Fibroblast of skin of scalp (primary cell): ENCODE measurements at places on chromosomes 1 and 21.

DNA sequence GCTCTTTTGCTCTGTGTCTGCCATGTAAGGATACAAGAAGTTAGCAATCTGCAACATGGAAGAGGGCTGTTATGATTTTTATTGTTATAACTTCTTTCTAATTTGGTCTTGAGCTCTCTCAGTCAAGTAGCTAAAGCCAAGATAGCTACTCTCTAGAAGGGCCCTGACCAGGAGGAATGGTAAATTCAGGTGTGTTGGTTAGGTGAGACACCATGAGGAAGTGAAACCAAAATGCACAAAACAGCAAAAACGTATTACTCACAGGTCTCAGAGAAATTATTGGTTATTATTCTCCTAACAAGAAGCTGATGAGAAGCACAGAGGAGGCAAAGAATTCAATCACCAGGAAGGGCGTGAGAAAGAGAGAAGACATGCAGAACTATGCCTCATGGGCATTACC lies 51.8 kb upstream of the INSL5 start:
- DNase-seq, result no peak

- DNase-seq, result no peak
Measured at GRCh38 chr1:46659307-46659870, 8.8 kb downstream of the ATPAF1 start.

DNA sequence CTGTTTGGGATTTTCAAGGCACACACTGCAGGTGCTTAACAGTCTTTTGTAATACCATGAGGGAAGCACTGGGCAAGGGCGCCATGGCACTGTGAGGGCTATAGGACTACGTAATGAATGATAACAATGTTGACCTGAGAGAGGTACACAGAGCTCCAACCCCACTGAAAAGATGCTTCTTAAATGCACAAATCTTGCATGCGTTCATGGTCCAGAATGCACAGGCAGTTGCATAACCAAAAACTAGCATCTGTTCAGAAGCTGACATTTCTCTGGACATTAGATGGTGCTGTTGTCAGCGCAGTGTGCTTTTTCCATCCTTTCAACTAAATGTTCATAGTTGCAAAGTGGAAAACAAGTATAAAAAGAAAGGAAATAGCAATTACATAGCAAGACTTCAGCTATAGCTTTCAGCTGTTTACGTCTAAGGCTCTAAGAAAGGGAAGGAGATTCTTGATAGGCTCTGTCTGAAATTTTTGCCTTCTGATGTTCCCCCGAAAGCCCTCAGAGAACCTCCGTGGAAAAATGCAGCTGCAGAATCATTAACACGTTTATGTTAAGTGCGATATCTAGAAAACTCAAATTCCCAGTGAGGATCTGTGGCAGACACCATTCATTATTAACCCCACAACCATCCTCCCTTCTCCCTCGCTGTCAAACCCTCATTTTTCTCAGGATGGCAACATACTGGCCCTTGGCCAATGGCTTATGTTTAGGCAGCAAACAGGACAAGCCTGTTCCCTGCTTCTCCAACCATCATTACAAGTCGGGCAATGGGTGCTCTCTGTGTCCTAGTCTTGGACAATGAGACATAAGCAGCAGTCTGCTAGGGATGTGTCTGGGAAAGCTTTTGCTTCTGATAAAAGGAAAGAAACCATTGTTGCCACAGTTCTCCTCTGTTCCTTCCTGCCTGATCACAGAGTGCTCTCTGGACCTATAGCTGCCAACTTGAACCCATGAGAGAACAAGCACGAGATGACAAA lies 8.2 kb upstream of the TARBP1 start:
- DNase-seq, result peak; percentile 73

- DNase-seq, result no peak
Measured at GRCh38 chr1:107460035-107460434, 319.2 kb downstream of the NTNG1 start.

- no peak for DNase-seq
Measured at GRCh38 chr1:145886390-145886789, 724 bp upstream of the ANKRD35 start.

DNA sequence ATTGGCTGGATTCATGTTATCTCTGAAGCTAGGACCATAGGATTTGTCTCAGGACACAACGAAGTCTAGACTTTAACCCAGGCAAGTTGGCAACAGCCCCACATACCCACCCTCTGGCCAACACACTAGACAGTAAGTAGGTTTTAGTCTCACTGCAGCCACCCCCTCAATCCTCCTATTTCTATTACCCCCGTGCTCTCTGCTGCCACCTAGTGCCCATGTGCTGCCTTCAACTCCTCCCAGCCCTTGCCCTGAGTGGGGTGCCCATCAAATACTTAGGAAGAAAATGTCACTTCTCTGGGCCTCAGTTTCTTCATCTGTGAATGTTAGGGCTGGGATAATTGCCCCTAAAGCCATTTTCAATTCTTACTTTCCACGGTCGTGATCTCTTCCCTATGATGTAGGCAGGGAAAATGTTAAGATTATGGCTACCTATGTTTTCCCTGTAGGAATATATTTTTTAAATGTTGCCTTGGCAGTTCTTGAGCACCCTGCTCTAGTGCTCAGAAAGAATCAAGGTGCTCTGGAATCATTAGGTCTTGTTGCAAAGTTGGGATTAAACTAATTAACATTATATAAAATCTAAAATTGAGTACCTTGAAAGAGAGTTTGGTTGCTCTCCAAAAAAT lies 213.0 kb downstream of the LMX1A start:
- DNase-seq, result peak; percentile 5

DNA sequence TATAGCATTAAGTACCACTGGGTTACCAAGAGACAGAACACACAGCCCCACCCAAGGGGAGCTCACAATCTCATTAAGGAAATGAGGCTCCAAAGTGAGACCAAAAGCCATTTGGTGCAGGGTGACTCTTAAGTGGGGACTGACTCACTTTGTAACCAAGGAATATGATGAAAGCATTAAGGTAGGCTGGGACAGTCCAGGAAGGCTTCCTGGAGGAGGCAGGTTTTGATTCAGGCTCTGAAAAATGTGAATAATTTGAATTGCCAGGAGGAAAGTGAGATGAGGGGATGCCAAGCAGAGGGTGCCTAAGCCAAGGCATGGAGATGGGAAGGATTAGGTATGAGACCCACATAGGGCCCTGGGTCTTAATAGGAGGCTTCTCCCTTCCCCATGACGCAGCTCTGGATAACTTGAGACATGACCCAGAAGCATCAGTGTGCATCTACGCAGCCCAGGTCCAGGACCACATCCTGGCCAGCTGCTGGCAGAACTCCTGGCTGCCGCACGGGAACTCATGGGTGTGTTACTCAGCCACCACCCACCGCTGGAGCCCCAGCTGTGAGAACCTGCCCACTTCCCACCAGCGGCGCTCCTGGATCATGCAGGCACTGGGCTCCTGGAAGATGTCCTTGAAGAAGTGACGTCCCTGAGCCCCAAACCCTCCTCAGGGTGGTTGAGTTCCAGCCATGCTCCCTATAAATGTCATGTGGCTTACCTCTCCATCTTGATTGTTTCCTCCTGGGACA lies 5.9 kb upstream of the TTC4 start:
- no peak for DNase-seq

DNA sequence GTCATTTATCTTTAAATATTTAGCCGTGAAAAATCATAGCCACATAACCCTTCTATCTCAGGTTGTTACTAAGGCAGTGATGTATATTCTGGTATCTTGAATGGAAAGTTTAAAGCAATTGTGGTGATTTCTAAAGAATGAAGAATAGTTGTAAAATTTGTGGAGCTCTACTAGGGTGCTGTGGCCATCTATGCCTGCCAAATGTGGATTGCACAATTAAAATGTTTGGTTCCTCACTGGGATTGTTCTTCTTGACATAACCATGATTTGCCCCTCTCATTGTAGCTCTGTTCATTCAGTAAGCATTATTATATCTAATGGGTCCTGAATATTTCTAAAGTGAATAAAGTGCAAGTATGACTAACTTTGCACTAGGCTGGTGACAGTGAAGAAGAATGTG lies 50.1 kb downstream of the AK4 start:
- DNase-seq, result no peak

GRCh38 chr1:58585581-58586151 lies 8.6 kb upstream of the TACSTD2 start:
- peak; percentile 40 for DNase-seq

DNA sequence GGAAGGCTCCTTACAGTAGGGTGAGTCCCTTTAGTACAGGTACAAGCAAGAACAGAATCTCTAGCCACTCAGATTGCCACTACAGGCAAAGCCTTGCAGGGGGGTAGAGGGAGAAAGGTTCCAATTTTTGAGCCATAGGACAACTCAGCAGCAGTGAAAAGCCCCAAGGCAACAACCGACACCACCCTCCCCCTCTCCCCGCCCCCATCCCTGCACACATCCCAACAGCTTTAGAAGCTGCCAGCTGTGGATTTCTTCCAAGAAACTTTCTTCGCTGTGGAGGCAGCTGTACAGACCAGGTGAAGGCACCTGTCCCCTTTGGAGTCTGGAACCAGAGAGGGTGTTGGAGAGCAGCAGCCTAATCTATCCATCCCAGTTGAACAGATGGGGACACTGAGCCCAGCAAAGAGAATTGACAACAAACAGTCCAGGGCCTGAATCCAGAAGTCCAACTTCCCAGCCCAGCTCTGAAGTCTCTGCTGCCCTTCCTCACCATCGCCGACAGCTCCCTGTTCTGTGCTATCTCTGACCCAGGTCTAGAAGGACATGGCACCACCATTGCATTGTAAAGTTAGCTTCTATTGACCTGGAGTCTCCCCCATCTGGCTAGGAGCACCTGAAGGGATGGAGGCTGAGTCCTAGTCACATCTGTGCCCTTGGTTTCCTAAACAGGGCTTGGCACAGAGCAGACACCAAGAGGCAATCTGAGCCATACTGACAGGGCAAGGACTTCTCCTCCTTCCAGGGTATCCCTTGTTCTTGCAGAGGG lies 2.2 kb downstream of the TENT5B start:
- no peak for DNase-seq

DNA sequence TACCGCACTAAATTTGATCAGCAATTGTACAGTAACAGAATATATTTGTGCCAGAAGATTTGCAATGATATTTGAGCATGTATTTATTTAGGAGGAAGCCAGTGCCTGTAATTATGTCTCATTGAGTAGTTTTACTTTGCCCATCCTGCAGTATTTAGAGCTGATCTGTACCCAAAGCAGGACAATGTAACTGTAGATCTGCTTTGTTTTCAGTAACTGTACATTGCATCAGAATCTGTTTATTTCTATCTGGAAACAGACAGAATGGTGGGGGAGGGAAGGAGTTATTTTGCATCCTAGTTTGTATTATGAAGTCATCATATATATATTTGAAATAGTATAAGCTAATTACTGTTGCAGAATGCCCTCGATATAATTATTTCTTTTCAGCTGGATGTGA lies 36.2 kb upstream of the LRRC8C start:
- no peak for DNase-seq

DNA sequence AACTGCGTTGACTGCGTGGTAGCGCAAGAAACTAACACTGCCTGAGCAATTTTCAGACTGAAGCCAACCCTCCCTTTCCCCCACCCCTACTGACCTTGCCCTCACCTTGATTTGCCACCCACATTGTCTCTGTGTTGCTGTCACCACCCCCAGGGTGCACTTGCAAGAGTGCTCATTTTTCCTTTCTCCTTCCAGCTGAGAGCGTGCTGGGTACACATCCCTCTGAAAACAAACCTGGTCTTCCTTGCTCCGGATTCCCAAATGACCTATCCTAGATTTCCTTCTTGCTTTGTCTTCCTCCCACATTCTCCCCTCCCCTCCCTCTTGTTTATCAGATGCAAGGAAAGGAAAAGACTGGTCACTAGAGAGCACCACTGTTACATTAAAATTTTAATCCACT lies 24.2 kb downstream of the MPZ start:
- DNase-seq, result no peak

GRCh38 chr1:67675800-67676199 lies 9.2 kb upstream of the GADD45A start:
- DNase-seq, result peak; percentile 31

DNA sequence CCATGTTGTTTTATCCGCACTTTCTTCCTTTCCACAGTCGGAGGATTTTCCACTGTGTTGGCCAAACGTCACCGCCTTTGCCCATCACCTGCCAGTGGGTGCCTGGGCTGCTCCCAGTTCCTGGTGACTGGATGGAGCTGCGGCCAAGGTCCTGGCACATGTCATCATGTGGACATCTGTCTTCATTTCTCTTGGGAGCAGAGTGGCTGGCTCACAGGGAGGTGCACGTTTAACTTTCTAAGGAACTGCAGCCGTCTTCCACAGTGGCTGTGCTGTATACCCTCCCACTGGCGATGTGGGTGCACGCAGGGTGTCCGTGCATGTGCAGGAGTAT lies 19.5 kb upstream of the RNF223 start:
- DNase-seq, result no peak

- no peak for DNase-seq
Measured at GRCh38 chr1:48930011-48930410, 153.3 kb upstream of the BEND5 start.

DNA sequence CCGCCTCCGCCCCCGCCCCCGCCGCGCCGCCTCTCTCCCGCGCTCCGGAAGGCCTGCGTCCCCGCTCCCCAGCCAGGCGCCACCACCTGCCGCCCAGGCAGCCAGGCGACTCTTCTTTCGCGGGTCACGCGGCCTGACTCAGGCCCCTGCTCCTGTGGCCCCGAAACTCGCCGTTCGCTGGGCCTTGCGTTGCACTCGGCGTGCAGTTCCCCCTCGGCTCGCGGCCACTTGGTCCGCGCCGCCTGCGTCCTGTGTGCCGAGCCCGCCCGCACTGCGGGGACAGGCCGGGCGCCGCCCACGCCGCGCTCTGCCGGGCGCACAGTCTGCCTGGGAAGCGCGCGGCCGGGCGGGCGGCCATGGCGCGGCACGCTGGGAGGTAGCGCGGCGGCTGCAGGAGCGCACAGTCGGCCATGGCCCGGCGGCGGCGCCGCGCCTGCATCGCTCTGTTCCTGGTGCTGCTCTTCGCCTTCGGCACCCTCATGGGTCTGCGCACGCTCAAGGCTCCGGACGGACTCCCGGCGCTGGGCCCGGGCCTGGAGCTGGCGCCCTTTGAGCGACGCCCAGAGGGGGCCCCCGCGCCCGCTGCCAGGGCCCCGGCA lies at the start of gene MANEAL:
TSS of gene MANEAL (plus strand) at position 75 of the 599 bp plus-strand sequence. CDS start at position 411, 336 bp downstream.
- DNase-seq, result peak; percentile 49

- DNase-seq, result no peak
Measured at GRCh38 chr1:94083681-94084080, 37.3 kb downstream of the ABCA4 start.

- no peak for DNase-seq
Measured at GRCh38 chr1:171581766-171582165, 40.3 kb upstream of the MYOCOS start.
